ENCODE measurements at places on chromosomes 6 and 20.

DNA sequence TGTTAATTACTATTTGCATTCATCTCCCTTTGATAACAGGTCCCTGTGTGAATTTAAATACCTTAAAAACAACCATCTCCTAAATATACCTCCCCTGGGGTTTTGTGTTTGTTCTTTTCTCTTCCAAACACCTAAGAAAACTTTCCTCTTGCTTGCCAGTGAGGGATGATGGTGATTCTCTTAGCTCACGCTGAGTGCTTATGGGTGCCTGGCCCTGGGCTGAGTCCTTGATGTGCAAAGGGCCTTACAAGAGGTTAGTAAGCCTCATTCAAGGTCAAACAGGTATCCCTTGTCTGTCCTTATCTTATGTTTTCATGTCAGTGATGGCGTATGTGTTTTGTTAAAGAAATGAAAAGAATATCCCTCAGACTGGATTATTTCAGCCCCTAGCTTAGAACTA, 76.3 kb downstream of the SYCP2L start:
- DNase-seq = no peak

DNA sequence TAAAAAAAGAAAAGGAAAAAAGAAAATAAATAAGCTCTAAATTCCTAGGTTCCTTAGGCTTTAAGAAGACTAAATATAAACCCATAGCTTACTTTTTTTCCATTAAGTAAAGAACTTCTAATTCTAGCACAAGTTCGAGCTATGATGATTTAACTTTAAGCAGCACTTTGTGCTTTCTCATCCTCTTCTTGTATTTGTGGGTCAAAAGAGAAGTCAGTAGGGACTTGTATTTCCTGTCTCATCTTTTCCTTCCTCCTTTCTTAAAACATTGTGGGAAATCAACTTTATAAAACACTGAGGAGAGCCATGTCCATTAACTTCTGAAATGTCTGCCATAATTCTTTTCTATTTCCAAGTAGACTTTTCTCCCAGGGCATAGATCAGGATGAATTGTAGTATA, 637.7 kb upstream of the CITED2 start:
- DNase-seq = no peak

DNA sequence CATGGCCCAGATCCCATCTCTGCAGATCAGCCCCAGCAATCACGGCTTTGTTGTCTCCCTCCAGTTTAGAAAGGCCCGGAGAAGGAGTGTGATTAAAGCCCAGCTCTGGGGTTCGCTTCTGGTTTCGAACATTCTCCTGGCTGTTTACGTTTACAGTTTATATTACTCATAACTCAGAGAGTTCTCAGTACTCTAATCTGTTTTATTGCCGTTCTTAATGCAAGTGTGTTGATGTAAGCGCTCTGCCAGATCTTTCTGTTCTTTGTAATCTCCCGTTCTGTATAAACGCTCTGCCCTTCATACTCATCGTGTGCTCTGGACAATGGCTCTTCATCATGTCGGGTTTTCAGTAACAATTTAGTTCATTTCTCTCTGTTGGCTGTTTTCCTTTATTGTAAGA, 118.0 kb upstream of the PRND start:
- DNase-seq = no peak

DNA sequence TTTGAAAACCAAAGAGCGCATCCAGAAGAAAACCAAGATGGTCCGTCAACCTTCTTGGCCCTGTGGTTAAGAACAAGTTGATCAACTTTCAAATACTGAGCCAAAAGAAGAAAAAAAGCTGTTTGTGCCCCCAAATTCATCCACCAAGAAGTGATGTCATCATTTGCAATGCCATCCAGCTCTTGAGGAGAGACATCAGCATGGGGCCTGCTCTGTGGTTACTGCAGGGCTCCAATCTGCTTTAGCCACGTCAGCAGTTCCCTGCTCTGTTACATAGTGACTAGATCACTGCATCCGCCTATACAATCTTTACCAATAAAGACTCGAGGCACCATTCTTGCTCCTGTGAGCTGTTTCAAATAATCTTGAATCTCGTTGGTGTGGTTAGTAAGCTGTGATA, 75.0 kb upstream of the BLCAP start:
- no peak for DNase-seq

GRCh38 chr20:18404172-18404571, 62.7 kb downstream of the DZANK1 start:
- no peak for DNase-seq

DNA sequence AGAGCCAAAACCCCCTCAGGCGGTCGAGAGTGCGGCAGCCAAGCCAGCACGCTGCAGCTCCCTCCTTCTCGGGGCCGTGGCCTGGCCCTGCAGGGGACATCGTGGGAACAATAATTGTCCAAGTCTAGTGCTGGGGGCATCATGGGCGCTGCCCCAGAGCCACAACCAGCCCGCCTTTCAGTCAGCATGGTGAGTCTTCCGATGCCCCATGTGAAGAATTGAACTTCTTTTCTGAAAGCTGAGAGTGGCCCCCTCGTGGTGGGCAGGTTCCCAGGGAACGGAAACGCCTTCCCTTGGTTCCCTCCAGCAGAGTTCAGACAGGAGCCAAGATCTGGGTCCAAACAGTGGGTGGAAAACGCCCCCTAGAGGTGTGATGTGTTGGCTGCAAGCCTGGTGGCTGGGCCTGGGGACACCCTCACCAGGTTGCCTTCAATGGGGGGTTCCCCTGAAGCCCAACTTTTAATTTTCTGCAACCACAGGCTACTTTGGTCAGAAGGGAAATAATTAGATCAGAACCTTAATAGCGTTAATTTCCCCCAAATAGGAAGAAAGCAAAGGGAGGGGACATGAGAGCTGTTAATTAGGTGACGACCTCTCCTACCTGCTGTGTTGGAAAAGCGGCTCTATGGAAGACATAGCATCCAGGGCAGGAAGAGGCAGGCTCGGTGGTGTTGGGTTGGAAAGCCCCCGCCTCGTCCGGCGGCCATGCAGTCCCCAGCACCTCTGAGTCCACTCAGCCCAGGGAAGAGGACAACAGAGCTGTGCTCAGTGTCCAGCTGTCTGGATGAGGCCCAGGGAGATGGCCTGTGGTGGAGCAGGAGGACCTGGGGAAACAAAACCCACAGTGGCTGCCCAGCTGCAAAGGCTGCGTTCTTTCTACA, 4.7 kb upstream of the MRGBP start:
- DNase-seq = peak; percentile 59

GRCh38 chr6:134676307-134677281, 273.3 kb downstream of the ALDH8A1 start:
- no peak for DNase-seq
